ENCODE measurements at places on chromosomes 4 and X.
A peak's percentile ranks its signal among the peaks of the same experiment; 100 is the strongest.

GRCh38 chrX:771536-771935 lies 140.9 kb downstream of the SHOX start:
- DNase-seq, result no peak

GRCh38 chrX:68304602-68305001 lies 128.7 kb downstream of the OPHN1 start:
- no peak for DNase-seq

DNA sequence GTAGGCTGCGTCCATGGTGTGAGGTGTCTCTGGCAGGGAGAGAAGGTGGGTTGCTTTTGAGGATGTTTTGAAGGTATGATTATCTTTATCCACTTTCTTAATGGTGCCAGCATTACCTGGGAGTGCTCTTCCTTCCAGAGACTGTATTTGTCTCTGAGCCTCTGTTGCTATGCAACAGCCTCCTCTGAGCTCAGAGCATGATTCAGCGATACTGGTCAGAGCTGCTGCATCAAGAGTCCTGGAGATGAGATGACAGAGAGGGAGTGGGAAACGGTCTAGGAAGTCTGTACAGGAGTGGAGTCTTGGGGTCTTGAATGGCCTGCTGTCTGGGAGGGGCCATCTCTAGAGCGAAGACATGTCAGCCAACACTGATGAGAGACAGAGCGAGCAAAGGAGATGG lies 104.4 kb upstream of the RAB40AL start:
- DNase-seq, result no peak

DNA sequence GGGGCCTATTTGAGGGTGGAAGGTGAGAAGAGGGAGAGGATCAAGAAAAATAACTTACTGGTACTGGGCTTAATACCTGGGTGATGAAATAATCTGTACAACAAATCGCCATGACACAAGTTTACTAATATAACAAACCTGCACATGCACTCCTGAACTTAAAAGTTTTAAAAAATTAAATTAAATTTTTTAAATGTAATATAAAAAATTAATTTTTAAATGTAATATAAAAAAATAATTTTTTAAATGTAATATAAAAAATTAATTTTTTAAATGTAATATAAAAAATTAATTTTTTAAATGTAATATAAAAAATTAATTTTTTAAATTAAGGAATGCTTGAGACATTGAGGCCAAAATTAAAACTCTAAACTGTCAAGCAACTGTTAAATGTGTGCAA lies 124.3 kb upstream of the GALNT7 start:
- DNase-seq, result no peak

DNA sequence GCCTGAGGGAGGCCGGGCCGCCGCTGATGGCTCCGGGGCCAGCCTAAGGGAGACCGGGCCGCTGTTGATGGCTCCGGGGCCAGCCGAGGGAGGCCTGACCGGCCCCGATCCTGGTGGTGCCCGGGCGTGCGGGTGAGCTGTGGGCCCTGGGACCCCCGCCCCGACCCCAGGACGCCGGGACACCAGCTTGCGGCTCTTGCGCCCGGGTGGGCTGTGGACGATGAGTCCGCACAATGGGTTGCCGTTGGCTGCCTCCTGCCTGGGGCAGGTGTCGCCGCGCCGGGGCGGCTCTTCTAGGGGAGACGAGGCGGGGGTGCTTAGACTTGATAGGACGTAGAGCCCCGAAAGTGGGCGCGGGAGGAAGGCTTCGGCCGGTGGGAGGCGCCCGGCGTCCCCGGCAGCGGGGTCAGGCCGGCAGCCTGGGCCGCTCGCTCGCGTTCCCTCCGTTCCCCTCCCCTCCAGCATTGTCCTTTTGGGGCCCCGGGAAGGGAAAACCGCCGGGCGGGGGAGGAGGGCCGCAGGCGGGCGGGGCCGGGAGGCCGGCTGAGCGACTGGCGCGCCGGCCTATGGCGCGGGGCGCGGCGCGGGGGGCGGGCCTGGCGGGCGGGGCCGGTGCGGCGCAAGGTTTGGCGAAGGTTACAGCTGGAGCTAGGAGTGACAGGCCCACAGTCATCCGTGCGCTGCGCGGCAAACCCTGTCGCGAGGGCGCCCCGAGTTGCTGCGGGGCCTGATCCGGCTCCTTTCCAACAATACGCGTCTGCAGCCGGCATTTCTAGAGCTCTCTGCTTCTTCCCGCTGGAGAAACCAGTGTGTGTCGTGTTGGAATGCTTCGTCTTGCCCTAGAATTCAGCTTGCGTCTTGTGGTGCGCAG lies 819 bp downstream of the KIAA0232 start:
- DNase-seq, result peak; percentile 87

DNA sequence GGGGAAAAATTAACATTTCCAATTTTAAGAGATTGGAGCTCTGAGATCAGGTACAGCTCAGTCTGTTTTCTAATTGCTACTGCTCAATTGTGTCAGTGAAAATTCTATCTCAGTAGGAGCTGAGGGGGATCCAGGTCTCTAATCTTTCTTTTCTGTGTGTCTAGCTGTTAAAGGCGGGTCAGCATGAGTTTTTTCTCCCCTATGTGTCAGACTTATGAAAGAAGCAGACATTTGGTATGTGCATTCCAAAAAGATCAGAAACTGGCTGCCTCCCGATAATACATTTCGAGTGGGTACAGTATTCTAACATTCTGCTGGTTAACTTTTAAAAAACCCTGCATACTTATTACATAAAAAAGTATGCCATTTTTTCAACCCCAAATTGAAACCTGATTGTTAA lies 72.4 kb downstream of the PCDH7 start:
- DNase-seq, result no peak

DNA sequence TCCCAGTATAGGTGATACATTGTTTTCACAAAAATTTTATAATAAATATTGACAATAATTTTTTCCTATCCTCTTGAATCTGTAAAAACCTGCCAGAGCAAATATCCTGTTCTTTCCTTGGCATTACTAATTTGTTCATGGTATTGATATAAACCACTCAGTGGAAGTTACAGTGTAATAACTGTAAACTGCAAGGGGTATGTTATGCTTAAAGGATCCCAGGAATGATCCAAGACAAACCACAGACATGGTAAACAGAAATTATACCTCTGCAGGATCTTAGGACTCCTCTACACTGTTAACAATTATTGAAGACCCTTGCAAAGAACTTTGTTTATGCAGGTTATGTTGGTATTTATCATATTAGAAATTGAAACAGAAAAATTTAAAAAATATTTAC lies 17.7 kb upstream of the MAD2L1 start:
- no peak for DNase-seq

DNA sequence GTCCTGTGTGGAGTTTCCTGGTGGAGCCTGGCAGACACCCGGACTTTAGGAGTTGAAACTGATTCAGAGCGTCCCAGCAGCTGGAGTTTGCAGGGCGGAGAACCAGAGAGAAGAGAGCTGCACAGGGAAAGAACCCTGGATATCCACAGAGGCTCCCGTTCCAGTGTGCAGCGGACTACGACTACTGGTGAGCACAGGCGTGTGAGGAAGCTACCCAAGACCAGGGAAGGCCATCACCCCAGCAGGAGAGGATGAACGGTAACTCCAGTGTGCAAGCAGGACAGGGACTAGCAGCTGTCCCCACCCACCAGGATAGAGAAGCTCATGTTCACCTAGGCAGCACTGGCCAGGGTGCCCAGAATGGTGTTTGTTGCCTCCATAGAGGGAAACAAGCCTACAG lies 2.3 kb downstream of the LAGE3 start:
- no peak for DNase-seq
